Omental fat pad (tissue), 4 donors: ENCODE measurements at places on chromosomes 16 and 17.

DNA sequence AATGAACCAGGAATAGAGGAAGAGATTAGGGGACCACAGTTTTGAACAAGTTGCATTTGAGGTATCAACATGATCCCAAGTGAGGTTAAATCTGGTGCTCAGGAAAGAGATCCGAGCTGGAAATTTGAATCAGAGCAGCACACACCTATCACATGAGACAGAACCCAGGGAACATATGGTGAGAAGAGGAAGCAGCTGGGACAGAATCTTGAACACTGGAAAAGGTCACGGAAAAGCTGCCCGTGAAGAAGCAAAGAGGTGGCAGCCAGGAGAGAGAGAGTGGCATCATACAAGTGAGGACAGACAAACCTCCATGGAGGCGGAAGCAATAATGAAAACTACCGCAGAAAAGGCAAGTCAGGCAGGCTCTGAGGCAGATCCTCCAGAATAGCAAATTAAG lies 36.1 kb downstream of the USP31 start:
- DNase-seq, result no peak

DNA sequence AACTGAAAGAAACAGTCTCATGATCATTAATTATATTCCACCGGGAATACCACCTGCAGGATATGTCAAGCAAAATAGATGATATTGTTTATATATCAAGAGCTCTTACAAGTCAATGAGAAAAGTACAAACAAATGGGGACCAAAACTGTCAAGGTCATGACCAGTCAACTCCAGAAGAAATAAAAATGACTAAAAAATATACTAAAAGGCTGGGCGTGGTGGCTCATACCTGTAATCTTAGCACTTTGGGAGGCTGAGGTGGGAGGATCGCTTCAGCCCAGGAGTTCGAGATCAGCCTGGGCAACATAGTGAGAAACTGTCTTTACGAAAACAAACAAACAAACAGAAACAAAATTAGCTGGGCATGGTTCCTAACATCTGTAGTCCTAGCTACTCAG lies 49.8 kb upstream of the SCNN1B start:
- no peak for DNase-seq

DNA sequence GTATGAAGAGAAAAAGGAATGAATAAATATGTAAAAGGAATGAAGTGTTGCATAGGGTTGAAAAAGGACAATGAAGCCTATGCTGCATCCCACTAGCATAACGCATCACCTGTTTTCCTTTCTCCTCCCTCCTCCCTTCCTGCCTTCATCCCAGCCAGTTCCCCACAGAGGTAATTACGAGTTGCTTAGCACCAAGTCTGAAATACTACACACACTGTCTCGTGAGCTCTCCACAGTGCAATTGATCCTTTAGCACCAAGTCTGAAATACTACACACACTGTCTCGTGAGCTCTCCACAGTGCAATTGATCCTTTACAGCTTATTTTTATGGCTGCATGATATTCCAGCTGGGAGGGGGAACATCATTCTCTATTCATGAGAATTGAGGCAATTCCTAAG lies 1.1 kb upstream of the DRC7 start:
- DNase-seq, result no peak

- DNase-seq, result no peak
These were observed 10.9 kb downstream of the SLC9A5 start for GRCh38 chr16:67259705-67260104.

DNA sequence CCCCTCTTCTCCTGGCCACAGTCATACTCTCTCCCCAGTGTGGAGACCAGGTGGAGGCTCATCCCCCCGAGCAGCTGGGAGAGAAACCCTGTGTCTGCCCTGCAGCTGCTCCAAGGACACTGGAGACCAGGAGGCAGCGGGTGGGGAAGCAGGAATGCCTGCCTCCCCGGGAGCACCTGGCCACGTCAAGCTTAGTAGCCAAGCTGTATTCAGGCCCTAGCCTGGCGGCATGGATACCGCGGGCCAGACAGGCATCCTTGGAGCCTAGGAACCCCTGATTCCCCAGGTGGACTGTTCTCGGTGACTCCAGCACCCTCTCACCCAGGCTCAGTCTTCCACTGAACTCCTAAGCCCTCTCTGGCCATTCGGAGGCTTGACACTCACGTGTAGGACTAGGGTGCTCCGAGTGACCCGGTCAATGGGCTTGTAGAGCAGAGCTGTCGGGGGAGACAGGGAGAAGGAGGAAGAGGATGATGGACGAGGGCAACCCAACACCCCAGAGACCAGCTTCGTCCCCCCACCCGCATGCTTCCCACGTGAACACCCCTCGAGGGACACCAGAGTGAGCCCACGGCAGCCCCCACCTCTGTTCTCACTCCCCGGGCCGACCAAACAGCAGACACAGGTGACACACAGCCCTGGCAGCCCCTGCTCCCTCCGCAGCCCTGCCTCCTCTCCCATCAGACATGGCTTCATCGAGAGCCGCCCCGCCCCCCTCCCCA lies 76.5 kb downstream of the TIMM22 start:
- no peak for DNase-seq

GRCh38 chr17:39927929-39928857 lies 661 bp downstream of the LRRC3C start:
- DNase-seq, result peak; percentile 32

DNA sequence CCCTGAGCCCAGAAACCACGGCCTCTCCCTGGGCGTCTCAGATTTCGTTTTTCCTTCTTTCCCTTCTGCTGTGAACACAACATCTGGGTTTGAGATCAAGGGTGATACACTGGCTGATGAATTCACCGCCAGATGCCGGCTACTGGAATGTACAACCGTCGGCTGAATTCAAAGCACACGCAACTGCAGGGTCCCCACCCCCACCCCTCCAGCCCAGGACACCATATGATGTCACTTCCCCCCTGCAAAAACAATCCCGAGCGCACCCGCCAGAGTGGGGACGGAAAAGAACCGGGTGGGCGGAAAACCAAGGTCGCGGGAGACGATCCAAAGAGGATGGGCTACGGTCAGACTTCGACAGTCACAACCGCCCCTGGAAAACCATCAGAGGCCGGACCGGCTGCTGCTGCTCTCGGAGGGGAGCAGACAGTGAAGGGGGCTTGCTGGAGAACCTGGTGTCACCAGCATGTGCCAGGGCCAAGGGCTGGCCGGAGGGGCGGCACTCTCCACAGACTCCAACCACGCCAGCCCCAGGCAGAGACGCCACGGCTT lies 23.3 kb downstream of the CEP295NL start:
- DNase-seq, result no peak
